ENCODE measurements at places on chromosomes 1 and 21.

DNA sequence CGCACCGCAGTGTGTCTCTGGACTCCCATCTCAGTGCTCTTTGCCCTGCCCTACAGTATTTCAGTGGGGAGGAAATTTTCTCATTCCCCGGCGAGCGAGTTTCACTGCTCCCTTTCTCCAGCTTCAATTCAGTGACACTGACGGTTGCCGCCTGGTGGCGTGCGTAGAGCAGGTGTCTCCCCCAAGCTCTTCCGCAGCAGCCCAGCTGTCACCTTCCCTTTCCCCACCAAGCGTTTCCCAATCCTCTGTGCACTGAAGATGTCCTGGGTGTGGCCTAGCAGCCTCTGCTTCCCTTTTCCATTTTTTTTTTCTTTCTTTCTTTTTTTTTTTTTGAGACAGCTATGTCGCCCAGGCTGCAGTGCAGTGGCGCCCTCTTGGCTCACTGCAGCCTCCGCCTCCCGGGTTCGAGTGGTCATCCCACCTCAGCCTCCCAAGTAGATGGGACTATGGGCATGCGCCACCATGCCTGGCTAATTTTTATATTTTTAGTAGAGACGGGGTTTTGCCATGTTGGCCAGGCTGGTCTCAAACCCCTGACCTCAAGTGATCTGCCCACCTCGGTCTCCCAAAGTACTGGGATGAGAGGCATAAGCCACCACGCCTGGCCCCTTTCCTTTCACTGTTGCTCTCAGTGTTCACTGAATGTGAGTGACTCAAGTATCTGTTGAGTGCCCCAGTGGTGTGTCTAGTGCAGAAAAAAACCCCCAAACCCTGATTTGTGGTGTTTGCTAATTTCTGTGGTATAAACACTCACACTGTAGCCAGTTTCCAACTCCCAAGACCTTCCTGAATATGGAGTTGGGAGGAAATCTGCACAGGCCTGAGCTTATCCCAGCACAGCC is 30.1 kb downstream of the TNFRSF1B start:
- H3K4me3 ChIP-seq: no peak overlapping the region
- no peak for DNase-seq
- H3K4me1 ChIP-seq: peaks cover 34% of the 10 kb centered on the region
- no peaks in the 10 kb centered on the region for H3K27me3 ChIP-seq

DNA sequence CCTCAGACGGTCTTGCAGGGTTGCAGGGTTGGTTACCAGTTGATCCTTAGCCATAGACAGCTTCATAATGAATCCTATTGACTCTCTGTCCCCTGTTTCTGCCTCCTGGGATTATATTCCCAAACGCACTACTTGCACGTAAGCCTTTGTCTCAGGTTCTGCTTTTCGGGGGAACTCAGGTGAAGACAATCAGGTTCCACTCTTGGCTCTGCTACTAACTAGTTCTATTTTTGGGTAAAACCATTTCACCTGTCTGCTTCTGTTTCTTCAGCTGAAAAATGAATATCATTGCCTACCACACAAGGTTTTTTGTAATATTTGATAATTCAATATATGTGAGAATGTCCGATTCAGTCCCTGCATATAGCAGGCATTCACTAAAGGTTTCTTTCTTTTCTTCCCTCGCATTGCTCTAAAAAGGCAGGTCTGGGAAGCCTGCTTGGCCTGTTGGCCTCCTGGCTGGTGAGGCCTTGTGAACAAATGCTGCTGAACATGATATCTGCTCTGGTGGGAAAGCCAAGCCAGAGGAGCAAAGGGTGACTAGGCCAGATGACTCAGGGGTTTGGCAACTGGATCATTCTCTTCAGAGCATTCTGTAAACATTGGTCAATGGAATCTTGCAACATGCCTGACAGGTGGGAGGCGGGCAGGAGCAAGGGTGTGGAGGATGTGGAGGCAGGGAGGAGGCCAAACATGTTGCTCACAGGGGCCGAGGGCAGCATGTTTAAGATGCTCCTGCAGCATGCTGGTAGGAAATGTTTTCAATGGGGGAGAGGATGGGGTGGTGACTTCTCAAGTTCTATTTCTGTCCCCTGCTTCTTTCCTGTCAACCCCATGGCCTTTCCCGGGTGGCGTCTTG is 23.8 kb downstream of the IER5 start:
- DNase-seq: no peak
- H3K4me1 ChIP-seq: peaks cover 24% of the 10 kb centered on the region
- no peak overlapping the region for H3K4me3 ChIP-seq
- H3K36me3 ChIP-seq: no peaks in the 10 kb centered on the region
- peaks cover 36% of the 10 kb centered on the region for H3K27me3 ChIP-seq

DNA sequence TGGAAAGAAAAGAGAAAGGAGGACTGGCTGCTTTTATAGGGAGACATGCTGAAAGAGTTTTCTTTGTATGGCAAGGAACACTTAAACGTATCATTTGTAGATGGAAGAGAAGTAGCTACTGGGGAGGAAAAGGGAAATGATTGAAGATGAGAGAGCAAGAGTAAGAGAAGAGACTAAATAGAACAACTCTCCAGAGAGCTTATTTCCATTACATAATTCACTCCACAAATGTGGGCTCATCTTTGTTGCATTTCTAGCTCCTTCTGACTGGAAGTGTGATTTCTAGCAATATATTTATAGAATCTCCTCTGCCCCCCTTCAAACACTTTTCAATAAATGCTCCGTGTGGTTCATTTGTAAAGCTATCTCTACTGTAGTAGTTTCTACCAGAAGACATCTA is 71.0 kb downstream of the ST6GALNAC5 start:
- no peaks in the 10 kb centered on the region for H3K4me1 ChIP-seq
- H3K36me3 ChIP-seq: no peaks in the 10 kb centered on the region
- DNase-seq: no peak

GRCh38 chr1:31831397-31832378 is 15.9 kb upstream of the SPOCD1 start:
- H3K27me3 ChIP-seq: no peaks in the 10 kb centered on the region
- no peak overlapping the region for H3K27ac ChIP-seq
- peaks cover 1% of the 10 kb centered on the region for H3K36me3 ChIP-seq
- no peak for DNase-seq
- no peak overlapping the region for H3K4me3 ChIP-seq

- H3K4me3 ChIP-seq: peak overlapping the region; percentile 21
- peak overlapping the region; percentile 31 for H3K27ac ChIP-seq
- peaks cover 14% of the 10 kb centered on the region for H3K4me1 ChIP-seq
- peak; percentile 77 for DNase-seq
- H3K27me3 ChIP-seq: no peaks in the 10 kb centered on the region
These were observed 10.4 kb downstream of the JUN start for GRCh38 chr1:58773406-58773840.

DNA sequence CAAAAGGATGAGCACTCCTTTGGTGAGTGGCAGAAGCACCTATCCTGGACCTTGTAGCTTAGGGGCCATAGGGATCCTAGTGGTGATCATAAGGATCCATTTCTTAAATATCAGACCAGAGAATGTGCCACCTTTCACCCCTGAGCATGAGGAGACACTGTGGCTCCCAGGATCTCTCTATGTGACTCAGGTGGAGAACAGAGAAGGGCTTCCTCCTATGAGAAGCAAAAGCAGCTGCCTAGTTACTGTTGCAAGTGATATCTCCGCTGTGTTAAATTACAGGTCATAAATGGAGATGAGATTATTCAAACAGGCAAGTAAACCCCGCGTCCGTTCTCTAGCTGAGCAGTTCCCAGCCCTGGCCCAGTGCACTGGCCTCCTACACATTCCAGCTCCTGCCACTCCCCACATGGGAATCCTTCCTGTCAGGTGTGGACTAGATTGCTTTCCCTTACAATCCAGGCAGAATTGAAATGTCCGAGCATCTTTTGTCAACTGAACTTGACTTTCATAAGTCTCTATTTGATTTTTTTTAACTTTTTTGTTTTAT is 26.3 kb downstream of the CLEC20A start:
- H3K27me3 ChIP-seq: peaks cover 8% of the 10 kb centered on the region
- H3K36me3 ChIP-seq: no peaks in the 10 kb centered on the region
- no peak overlapping the region for H3K27ac ChIP-seq
- no peak for DNase-seq

DNA sequence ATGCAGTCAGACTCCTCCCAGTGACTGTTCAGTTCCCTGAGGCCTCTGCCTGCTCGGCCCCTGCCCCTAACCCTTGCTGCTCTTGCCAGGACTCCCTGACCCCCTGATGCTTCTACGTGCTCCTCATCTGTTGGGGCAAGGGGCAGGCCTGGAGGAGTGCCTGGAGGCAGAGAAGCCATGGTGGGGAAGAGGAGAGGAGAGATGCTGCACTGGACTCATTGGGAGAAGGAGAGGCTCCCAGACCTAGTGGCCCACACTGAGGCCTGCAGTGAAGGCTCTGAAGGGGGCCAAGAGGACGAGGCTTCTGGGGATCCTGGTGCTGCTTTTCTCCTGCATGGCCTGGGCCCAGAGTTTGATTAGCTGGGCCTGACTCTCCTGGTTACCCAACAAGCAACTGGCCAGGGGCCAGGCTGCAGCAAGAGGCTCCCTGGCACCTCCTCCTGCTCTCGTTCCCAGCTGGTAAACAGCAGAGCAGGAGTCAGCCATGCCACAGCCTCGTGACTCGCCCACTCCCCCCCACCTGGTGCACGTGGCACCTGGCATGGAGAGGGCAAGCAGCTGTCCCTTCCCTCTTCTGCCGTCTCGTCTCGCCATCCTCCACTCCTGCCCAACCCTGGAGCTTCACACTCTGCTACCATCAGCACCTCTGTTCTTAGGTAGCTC is 847 bp upstream of the RORC start:
- H3K27me3 ChIP-seq: no peaks in the 10 kb centered on the region
- peaks cover 70% of the 10 kb centered on the region for H3K4me1 ChIP-seq
- H3K4me3 ChIP-seq: no peak overlapping the region
- no peak for DNase-seq
- peak overlapping the region; percentile 56 for H3K27ac ChIP-seq

All from activated CD4-positive, alpha-beta T cell treated with anti-CD3 and anti-CD28 coated beads, Interleukin-2, amount 10 ng/mL, durations not matched to agents 24 days and 14 days (primary cell).